ENCODE measurements at places on chromosomes 5 and 9.

DNA sequence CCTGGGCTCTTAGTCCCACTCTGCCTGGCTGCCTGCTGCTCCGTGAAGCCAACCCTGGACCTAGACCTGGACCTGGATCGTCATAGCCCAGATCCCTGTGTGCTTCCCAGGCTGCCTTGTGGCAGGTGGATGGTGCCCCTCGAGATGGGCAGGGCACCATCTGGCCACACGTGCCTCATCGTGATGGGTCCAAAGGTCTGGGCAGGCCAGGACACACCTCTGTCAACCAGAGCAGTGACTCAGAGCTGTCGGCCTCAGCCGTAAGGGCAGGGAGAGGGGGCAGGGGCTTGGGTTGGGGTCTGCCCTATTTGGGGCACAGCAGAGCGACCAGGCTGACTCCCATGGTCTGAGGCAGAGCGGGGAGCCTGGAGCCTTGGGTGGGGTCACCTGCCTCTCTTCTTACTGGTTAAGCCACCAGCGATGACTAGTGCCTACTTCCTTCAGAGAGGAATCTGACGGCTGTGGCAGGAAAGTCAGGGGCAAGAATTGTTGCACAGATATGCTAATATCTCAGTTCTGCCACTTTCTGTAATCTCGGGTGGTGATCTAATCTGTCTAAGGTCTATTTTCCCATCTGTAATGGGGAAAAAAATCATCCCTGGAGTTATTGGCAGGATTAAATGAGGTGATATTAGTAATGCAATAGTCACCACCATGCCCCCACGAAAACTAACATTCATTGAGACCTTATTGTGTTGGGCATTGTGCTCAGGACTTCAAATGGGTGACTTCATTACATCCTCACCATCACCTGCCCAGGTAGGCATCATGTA, 3.2 kb upstream of the CDHR2 start:
- no peak for DNase-seq

- no peak for DNase-seq
Measured at GRCh38 chr9:100554935-100555401, 22.9 kb upstream of the CAVIN4 start.

- no peak for DNase-seq
Measured at GRCh38 chr5:57795203-57795602, 312.6 kb upstream of the ACTBL2 start.

DNA sequence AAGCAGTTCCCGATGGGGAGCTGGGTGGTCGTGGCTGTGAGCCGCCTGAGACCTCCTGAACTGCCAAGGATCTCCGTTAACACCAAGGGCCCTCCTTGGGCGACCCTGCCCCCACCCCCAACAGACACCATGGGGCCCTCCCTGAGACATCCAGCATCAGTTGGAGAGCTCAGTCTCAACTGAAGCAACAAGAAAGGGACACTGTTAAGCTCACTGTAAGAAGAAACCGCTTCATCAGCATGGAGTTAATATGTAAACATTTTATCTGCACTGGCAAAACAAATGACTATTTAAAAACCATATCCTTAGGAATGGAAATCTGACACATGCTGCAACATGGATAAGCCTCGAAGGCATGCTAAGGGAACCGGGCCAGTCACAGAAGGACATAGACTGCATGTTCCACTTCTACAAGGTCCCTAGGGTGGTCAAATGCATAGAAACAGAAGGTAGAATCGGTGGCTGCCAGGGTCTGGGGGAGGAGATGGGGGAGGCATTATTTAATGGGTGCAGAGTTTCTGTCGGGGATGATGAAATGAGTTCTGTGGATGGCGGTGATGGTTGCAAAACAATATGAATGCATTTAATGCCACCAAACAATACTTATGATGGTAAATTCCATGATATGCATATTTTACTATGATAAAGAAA, 47.4 kb downstream of the ROR2 start:
- no peak for DNase-seq

DNA sequence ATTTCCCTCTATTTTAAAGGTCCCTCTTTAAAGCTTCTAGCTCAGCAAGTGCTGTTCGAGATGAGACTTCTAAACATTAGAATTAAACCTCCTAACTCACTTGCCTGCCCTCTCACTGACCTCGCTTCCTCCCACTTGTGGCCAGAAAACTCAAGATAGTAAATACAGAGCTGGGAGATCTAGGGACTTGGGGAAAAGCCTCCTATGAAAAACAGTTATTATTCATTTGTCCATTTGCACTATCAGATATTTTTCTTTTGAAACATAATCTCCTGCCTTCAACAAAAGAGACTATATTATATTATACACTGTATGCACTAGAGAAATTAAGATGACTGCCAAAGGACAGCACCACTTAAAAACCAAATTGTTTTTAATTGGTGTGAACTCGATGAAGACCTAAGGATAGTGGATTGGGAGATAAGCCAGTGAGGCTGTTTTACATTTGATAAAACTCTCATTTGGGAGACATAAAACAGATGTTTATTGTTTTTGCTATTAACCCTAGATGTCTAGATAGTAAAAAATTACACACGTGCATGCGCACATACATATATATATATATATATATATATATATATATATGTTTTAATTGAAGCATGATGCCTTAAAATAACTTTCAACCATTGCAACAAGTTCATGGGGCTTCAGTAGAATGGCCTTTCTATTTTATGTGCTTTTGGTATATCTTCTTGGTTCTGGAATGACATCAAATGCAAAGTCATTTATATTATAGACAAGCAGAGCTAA, 229.4 kb downstream of the ADAMTSL1 start:
- DNase-seq, result no peak

DNA sequence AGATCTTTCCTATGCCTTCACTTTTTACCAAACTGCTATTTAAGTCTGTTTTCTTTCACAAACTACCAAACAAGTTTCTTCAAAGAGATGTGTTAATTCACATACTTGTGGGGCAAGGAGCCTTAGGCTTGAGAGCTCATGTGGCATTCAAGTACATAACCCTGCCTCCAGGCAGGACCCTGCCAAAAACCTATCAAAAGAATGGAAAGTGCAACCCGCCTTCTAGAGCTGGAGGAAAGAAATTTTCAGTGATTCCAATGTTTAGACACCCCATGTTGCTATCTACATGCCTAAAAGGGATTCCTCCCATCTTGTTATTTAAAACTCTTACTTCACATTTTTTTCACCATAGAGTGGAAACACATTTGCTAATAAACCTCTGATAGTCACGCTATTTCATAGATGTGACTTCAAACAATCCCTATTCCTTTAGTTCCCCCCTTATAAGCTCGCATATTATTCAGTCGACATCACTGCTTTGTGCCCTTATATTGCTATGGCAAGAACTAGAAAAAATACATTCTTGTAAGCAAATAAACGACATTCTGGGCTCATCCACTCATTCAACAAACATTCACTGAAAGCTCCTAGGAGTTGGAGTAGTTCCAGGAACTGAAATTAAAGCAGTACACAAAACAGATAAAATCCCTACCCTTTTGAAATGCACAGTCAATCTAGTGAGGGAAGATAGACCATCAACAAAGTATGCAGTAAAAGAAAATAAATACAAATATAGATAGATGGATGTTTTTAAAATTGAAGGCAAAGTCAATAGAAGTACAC, 518.1 kb downstream of the ELAVL2 start:
- no peak for DNase-seq

DNA sequence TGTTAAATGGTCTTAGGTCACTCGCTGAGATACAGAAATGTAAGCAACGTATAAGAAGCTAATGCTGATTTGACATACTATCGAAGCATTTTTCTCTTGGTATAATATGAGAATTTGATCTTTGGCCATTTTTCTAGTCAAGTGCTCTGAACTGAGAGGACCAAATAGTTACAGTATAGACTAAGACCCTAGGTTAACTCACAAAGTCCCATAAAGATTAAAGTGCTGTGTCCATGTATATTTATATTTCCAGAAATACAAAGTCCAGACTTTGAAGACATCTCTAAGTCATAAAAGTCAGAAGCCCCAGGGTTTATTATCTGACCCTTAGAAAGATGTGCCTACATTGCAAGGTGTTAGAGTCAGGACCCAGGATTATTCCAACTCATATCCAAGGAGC, 752.4 kb upstream of the COX7C start:
- no peak for DNase-seq

DNA sequence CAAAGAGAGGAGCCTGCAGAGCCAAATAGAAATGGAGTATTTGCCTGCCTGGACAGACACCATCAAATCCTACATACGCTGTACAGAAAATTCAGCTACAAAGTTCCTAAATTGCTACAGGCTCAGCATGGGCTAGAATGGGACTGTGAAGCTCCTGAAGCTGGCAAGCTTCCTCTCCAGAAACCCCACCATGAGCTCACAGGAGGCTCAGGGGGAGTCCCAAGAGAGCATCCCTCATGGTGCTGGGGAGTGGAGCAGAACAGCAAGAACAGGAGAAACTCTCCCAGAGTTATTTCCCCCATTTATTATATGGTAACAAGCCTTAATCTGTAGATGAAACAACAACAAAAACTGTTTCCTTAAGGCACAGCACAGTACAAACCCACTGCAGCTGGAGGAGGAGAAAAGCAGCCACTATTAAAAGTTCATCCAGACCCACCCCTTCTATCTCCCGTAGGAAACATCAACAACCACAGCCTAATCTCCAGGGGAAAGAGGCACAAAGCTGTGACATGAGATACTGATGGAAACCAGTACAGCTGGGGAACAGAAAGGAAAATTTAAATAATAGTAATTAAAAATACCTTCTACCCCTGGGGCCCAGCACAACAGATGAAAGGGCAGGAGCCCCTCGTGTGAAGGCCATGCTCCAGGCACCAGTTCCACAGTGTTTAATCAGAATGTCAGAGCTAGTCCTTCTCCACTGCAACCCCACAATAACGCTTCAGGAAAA, 548.5 kb downstream of the MTRR start:
- DNase-seq, result no peak

- no peak for DNase-seq
Measured at GRCh38 chr9:28883234-28883633, 1310.0 kb upstream of the C9orf72 start.

DNA sequence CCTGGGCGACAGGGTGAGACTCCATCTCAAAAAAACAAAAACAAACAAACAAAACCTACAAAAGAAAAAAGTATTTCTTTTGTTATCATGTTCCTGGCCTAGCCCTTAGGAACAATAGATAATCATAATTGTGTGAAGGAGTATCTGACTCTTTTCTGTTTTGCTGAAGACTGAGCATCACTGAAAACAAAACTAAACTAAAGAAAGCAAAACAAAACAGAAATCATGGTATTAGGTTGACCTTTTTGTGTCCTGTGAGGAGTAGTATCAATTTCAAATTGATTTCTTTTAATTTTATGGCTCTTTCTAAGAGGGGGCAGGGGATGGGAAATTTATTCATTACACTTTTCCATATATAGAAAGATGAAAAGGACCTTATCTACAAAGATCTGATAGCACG, 246.0 kb downstream of the YTHDC2 start:
- no peak for DNase-seq

GRCh38 chr5:147530530-147531389, 20.9 kb upstream of the DPYSL3 start:
- DNase-seq, result no peak

GRCh38 chr9:94857791-94858190, 131.3 kb downstream of the AOPEP start:
- DNase-seq, result no peak

DNA sequence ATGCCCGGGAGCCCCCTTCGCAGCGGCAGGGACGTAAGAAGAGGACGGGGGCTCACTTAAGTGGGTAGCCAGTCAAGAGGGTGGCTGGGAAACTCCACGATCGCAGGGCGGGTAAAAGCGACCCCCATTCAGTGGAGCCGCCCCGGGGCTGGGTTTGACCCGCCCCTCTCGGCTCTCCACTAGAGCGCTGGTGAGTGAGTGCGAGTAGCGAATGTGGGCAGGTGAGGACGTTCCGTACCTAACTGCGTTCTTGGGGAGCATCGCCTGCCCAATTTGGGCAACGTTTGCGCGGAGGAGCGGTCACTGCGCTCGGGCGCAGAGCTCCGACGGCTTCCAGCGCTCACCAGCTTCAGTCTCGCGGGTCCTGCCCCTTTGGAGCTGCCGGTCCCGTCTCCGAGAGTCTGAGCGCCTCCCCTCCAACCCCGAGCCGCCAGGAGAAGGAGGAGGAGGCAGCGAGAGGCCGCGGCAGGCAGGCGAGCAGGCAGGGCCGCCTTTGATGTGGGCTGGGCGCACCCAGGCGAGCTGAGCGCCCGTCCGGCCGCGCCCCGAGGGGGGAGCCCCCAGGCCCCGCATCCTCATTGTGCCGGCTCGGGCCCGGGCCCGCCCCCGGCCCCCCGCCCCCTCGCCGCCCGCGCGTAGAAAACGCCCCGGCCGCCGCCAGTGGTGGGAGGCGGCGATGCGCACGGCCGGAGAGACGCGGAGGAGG, at the start of gene FGF18:
Gene FGF18, plus strand, starts transcription at position 666 of the 706 bp plus-strand sequence. CDS start 553 bp downstream, outside the sequence.
- DNase-seq, result no peak

DNA sequence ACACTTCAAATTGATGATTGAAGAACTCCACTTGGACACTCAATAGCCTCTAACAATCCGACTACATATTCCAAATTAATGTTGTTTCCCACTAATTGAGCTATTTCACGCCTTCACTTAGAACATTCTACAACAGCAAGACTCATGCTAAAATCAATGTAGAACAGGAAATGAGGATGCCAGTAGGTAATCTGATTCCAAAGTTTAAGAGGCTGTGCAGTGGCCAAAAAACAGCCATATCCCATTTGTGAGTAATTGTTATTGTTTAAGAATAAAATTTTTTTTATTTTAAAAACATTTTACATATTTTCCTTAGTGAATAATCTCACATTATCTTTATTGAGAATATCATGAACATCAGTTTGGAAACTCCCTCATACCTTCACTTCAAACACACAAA, 35.7 kb upstream of the GHR start:
- DNase-seq, result no peak

DNA sequence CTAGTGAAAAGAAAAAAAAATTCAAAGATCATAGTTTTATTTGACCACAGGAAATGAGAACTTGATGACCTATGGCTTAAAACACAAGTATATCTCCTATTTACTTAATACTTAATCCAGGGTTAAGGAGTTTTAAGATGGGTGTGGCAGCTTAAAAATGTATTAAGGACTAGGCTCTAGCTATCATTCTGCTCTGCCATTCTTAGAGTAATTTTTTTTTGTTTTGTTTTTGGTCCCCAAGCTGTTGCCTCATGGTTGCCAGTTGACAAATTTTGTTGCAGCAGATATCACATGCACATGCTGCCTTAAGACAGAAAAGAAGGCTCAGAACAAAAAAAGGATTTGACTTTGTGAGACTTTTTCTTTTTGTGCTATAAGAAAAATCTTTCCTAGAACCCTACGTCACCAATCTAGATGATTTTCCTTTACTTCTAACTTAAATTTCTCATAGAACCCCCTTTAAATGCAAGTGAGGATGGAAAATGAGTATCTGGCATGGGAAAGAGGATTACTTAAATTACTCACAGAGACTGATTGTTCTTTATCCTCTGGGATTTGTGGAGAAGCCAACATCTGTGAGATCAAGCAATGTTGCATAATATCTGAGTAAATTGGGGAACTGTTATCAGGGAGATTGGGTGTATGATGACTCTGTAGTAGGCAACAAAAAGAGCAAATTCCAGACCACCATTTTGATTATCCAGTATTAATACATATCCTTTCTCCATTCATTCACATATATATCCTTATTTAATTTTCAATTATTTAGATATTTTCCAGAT, 364.7 kb upstream of the CD180 start:
- DNase-seq, result no peak

GRCh38 chr5:171513591-171513990, 94.1 kb downstream of the FGF18 start:
- DNase-seq, result no peak

- DNase-seq, result no peak
Measured at GRCh38 chr5:40828021-40828631, 6.9 kb downstream of the RPL37 start.

GRCh38 chr9:127455324-127455992, 4.1 kb downstream of the LRSAM1 start:
- no peak for DNase-seq
